ENCODE measurements at places on chromosomes 4 and X. TPM values are rescaled to one million over a fixed set of nuclear protein-coding genes. Genes with fewer than 3 reads are reported as not detected.

- no peak for DNase-seq
These were observed 890.4 kb downstream of the SH3BGRL start for GRCh38 chrX:82092307-82092706.

DNA sequence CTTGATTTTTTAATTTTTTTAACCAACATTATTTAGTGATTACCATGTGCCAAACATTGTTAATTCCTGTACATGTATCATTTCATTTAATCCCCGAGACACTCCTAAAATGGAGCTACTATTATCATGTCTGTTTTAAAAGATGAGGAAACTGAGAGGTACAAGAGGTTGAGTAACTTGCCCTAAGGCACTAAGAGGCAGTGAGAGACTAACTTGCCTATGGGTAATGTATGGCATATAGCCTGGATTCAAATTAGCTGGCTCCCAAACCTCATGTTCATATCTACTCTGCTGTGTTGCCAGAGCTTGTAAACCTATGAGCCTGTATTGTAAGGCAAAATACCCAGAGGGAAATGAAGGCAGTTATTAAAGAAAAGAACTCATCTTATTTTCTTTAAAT lies 443.6 kb downstream of the IL15 start:
- no peak for DNase-seq

Gene ATP8A1
- 12.5 TPM for total RNA-seq

DNA sequence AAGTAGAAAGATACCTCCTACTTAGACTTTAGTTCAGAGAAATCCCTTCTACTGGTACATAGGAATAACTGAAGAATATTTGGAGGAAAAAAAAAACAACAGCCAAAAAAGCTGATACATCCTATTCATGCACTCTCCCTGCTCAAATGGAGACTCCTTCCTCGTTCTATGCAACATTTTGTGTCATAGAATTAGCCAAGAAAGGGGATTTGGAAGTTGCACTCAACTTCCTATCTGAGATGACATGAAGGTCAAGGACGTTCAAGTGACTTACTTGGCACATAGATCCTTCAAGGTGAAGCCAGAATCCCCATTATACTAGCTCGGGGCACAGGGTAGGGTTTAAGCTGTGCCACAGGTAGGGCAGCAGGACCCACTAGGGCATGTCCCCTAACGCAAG lies 56.2 kb upstream of the S100G start:
- DNase-seq, result no peak

DNA sequence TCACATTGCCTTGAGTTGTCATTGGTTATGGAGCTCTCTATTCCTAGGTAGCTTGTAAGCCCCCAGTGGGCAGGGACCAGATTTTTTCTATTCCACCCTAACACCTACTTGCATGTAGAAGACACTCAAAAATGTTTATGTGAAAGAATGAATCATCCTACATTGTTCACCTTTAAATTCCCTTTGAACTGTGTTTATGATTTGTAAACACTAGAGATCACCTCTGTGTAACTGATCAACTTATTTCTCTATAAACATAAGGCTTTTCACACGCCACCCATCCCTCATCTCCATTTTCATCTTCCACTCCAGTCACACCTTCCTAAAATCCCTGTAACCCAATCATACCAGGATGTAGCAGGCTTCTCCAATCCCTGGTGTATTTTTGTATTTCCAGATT lies 142.6 kb upstream of the LEF1 start:
- no peak for DNase-seq

DNA sequence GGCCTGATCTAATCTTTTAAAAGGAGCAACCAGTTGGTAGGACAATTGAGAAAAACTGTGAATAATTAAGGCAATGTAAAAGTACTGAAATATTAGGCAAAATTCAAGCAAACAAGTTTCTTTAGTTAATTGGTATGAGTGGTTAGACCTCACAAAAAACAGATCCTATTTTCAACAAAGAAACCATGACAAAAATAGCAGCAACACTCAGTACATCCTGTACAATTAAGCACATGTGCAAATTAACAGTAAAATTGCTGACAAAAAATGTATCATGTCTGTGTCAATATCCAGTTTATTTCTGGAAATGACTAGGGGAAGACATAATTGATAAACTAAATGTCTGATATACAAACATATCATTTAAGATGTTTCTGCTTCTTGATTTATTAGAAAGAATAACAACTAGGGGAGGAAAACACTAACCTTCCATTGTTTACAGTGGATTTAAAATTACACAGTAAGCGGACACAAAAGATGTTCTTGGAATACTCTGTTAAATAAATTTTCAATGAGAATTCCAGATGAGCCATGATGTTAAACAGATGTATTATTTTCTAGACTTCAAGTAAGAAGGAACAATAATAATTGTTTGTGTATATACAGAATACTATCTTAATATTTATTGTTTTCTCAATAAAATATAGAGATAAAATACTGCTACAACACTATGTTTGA lies 638.9 kb downstream of the SPRY1 start:
- no peak for DNase-seq

Gene ASB9
- total RNA-seq, result 2.0 TPM

DNA sequence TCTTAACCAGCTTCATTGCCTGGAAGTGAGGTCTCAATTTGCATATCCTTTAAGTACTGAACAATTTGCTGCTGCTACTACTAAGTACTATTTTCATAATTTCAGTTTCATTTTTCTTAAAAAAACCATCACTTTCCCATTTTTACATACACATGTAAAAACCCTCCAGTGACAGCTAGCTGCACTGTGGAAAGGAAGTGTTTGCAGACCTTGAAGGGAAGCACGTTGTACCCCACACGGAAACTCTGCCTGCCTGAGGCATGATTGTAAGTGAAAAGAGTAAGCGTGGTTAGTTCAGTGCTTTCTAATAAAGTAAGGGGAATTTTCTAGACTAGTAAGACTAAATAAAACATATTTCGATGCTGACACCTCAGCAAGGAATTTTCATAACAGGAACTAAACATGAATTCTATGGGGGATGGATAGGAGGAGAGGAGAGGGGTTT lies 103.6 kb downstream of the RAPGEF2 start:
- no peak for DNase-seq

GRCh38 chr4:95362906-95363558 lies 185.7 kb downstream of the UNC5C start:
- no peak for DNase-seq
